ENCODE measurements at places on chromosomes 1 and 21. TPM values are rescaled to one million over a fixed set of nuclear protein-coding genes. Genes with fewer than 3 reads are reported as not detected.

The PKNOX1 gene
- total RNA-seq, result 14.9 TPM

The A3GALT2 gene
- total RNA-seq, result not detected

The GNG12 gene
- 54.1 TPM for total RNA-seq

The RNASEL gene
- total RNA-seq, result 1.3 TPM

The SPATA21 gene
- not detected for total RNA-seq

The OXCT2 gene
- 3.9 TPM for total RNA-seq

GRCh38 chr1:64757213-64757612 lies 12.3 kb downstream of the RAVER2 start:
- no peak overlapping the region for H3K4me3 ChIP-seq
- no peaks in the 10 kb centered on the region for H3K27me3 ChIP-seq
- no peak overlapping the region for H3K27ac ChIP-seq

- DNase-seq, result no peak
- H3K36me3 ChIP-seq, result no peaks in the 10 kb centered on the region
- H3K27me3 ChIP-seq, result no peaks in the 10 kb centered on the region
- H3K4me3 ChIP-seq, result no peak overlapping the region
These were observed 121.6 kb downstream of the PTBP2 start for GRCh38 chr1:96843196-96843595.

DNA sequence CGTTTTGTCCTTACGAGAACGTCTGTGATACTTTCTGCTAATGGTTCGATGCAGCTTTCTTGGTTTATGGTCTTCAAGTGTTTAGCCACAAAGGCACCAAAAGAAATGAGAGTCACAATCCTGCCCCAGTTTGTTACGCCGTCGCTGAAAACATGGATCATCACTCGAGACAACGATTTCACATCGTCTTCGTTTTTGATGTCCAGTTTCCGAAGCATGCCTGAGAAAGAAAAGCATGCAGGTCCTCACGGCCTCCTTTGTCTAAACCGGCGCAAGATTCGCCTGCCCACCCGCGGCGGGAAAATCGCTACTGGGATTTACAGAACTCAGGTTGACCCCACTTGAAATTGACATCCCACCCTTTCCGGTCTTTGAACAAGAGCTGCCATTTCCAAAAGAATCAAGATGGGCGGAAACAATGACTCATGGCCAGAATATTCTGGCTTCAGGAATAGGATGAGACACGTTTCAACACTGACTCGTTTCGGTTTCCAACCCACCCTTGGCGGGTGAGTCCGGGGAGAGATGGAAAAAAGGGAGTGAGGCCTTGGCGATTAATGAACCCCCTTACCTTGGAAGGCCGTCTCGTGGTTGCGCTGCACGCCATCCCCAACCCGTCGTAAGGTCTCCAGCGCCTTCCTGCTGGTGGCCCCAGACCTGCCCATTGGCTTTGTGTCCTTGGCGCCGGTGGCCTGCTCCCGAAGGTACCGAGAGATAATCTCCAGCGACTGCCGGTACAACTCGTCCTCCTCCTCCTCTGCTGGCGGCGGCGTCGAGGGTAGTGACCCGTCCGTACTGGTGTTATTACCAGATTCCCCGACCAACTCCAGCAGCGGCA lies 919 bp downstream of the MCL1 start:
- H3K36me3 ChIP-seq, result peaks cover 53% of the 10 kb centered on the region
- H3K4me1 ChIP-seq, result peaks cover 26% of the 10 kb centered on the region
- peak; percentile 97 for DNase-seq
- peak overlapping the region; percentile 89 for H3K27ac ChIP-seq
- no peaks in the 10 kb centered on the region for H3K27me3 ChIP-seq
- peak overlapping the region; percentile 93 for H3K4me3 ChIP-seq

DNA sequence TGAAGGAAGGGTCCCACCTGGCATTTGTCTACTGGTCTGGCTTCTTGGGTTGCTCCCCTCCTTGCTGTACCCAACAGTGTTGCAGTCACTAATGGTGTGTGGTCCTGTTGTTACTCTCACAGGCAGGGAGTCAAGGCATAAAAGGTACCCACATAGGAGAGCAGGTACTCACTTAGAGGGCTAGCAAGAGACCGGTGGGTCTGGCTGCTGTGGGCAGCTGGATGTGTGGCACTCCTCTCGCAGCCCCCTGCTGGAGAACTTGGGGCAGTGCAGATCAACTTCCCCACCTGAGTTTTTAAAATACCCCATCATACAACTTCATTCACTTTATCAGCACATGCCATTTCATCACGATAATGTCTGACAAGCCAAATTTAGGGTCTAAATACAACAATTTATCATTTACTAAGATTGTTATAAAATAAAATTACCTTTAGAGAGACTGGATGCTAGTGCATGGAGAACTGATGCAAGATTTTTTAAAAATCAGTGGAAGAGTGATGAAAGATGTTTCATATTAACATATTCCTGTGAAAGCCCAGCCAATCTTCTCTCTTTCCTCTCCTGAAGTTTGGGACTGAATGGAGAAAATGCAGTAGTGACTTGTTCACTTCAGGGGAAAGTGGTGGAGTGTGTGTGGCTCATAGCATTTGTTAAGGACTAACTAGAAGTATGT lies 42.8 kb downstream of the ACP6 start:
- H3K27me3 ChIP-seq, result no peaks in the 10 kb centered on the region
- H3K27ac ChIP-seq, result no peak overlapping the region
- H3K36me3 ChIP-seq, result peaks cover 25% of the 10 kb centered on the region
- peak; percentile 72 for DNase-seq

DNA sequence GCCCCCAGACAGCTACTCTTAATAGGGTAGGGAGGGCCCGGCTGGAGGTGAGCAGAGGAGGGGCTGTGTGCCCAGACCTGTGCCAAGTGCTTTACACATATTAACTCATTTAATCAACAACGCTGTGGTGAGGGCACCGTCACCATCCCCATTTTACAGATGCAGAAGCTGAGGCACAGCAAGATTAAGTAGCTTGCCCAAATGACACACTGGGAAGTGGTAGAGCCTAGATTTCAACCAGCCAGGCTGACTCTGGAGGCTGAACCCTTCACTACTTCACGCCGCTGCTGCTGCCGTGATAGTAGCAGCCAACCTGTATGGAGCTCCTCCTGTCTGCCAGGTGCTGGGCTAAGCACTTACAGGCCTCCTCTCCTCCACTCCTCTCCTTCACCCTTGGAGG lies 127.2 kb downstream of the PTPRU start:
- no peak overlapping the region for H3K4me3 ChIP-seq
- H3K4me1 ChIP-seq, result no peaks in the 10 kb centered on the region
- H3K27ac ChIP-seq, result no peak overlapping the region
- no peaks in the 10 kb centered on the region for H3K36me3 ChIP-seq
- H3K27me3 ChIP-seq, result peaks cover 42% of the 10 kb centered on the region
- DNase-seq, result no peak

DNA sequence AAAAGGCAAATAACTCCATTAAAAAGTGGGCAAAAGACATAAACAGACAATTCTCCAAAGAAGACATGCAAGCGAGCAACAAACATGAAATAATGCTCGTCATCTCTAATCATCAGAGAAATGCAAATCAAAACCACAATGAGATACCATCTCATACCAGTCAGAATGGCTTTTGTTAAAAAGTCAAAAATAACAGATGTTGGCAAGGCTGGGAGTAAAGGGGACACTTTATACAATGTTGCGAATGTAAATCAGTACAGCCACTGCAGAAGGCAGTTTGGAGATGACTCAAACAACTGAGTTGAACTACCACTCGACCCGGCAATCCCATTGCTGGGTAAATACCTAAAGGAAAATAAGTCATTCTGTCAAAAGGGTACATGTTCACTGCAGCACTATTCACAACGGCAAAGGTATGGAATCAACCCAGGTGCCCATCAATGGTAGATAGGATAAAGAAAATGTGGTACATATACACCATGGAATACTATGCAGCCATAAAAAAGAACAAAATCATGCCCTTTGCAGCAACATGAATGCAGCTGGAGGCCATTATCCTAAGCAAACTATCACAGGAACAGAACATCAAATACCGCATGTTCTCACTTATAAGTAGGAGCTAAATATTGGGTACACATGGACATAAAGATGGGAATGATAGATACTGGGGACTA lies 25.9 kb downstream of the TSPAN2 start:
- peaks cover 43% of the 10 kb centered on the region for H3K4me1 ChIP-seq
- H3K27me3 ChIP-seq, result no peaks in the 10 kb centered on the region
- H3K36me3 ChIP-seq, result no peaks in the 10 kb centered on the region
- peak overlapping the region; percentile 87 for H3K27ac ChIP-seq

GRCh38 chr1:153746174-153746573 lies 18.3 kb downstream of the INTS3 start:
- H3K36me3 ChIP-seq, result peaks cover 53% of the 10 kb centered on the region
- H3K4me3 ChIP-seq, result no peak overlapping the region
- no peaks in the 10 kb centered on the region for H3K27me3 ChIP-seq
- H3K27ac ChIP-seq, result no peak overlapping the region
